ENCODE measurements at places on chromosomes 6 and 20. TPM values are rescaled to one million over a fixed set of nuclear protein-coding genes. Genes with fewer than 3 reads are reported as not detected.

The OR2J3 gene
- not detected for polyA plus RNA-seq

GRCh38 chr6:56266011-56266410, 18.6 kb upstream of the COL21A1 start:
- no peak for DNase-seq

GRCh38 chr20:6886065-6886729, 118.7 kb downstream of the BMP2 start:
- DNase-seq, result no peak

GRCh38 chr6:125932451-125932795, 24.1 kb upstream of the HINT3 start:
- no peak for DNase-seq

DNA sequence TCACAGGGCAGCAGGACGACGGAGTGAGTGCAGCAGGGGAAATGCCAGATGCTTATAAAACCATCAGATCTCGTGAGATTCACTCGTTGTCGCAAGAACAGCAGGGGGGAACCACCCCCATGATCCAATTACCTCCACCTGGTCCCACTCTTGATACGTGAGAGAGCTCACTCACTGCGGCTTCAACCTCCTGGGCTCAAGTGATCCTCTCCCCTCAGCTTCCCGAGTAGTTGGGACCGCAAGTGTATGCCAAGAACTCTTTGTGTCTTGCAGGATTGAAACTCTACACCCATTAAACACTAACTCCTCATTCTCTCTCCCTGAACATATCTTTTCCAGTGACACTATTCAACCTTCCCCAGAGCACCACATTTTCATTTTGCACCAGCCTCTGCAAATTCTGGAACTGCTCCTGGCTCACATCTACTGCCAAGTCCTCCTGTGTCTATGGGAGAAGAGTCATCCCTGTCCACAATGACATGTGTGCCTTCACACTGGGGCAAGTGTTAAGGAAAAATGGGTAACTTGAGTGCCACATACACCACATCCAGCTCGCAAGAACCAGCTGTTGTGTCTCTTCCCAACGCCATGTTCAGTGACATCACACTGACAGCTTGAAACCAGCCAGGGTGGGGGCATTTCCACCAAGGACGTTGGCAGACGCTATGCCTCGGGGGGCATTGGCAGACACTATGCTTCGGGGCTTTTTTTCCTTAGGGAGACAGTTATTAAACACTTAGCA, 14.7 kb upstream of the TAF4 start:
- no peak for DNase-seq

DNA sequence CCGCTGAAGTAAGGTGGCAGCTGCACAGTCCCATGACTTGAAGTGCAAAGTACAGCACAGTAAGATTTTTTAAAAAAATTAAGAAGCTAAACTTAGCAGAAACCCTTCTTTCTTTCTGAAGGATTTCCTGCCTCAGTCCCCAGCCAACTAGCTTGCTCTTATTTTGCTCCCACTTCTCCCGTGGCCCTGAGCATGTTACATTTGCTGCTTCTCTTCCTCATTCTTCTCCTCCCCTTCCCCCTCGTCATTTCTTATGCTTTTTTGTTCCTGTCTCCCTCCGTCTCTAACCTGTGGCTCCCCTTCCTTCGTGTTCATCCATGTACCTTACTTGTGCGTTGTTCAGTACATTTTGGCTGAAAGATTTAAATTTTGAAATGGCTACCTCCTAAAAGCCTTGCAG, 123.0 kb downstream of the SASH1 start:
- peak; percentile 29 for DNase-seq

- no peak for DNase-seq
Measured at GRCh38 chr6:48222241-48222640, 111.2 kb upstream of the PTCHD4 start.

- DNase-seq, result no peak
Measured at GRCh38 chr6:82785206-82785605, 280.4 kb downstream of the UBE3D start.

Measured in right cardiac atrium (tissue), 5 donors.